ENCODE measurements at places on chromosomes 13 and 19.

- no peak for DNase-seq
Observed at GRCh38 chr19:56959205-56959604, 118.7 kb upstream of the PEG3 start.

DNA sequence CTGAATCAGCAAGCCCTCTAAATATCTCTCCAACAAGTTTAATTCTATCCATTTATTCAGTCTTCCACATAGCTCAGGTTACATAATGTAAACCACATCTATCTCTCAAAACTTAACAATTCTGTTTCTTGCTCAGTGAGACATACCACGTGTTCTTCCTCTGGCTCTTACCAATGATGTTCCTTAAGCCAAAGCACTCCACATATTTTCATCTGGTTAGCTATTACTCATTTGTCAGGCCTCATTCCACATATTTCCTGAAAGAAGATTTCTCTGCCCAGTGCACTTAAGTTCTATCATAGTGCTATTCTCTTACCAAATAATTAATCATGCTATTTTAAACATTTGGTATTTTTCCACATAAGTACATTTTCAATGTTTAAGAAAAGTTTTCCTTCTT is 403.3 kb upstream of the ATXN8OS start:
- no peak for DNase-seq

- DNase-seq, result no peak
Observed at GRCh38 chr13:111880185-111880584, 186.8 kb upstream of the SOX1 start.

DNA sequence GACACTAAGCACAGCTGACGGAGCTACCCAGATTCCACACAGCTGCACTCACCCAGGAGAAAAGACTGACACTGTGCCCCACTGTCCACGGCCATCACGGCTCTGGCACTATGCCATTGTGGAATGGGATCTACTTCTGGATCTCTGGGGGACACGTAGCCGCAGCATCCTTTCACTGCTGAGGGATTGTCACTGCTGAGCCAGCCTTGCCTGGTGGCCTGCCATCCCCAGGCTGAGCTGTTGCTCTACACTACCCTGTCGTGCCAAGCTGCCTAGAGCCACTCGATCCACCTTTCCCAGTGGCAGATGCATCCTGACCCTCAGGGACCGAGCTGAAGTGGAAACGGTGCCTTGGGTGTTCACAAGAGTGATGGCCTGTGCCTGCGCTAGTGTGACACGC is 5.0 kb upstream of the LILRB5 start:
- no peak for DNase-seq

- no peak for DNase-seq
Observed at GRCh38 chr13:111990362-111990761, 76.6 kb upstream of the SOX1 start.

DNA sequence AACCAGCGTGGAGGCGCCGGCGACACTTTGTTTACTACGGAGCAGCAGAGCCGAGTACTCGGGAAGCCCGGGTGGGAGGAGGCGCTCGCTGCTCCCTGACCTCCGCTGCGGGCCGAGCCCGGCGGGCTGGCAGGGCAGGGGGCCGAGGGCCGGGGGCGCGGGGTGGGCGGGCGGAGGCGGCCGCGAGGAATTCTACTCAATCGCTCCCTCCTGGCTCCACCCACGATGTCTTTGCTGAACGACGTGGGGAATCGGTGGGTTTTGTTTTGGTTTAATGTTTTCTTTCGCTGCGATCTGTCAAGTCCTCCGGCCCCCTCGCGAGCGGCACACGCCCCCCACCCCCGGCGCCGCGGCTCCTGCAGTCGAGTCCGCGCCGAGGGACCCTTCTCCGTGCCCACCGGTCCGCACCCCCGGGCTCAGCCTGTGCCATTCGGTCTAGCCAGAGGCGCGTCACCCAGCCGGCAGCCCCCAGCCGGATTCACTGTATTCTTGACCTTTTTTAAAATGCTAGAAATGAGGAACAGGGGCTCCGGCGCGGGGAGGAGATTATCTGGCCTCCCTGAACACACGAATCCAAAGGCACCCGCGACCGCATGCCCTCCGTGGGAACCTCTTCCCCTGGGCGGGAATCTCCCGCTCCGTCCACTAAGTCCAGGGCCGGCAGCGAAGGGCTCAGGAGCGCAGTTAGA is 636 bp upstream of the FOXO1 start:
- DNase-seq, result no peak

GRCh38 chr19:11165486-11166030 is 10.0 kb upstream of the SPC24 start:
- DNase-seq, result no peak

DNA sequence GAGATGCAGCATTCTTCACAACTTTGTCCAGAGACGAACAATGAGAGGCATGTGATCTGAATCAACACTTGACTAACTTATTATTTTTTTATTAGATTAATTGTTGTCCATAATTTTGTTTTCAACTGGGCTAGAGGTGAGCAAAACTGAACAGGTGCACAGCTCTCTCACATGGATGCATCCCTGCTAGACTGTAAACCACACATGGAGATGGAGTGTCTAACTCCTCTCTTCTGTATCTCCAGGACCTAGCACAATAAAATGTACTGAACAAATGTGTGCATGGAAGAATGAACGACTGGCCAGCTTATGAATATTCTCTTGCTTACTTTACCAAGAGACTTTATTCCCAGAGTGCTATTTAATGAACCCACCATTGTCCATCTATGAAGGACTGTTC is 627.7 kb downstream of the LIG4 start:
- no peak for DNase-seq

DNA sequence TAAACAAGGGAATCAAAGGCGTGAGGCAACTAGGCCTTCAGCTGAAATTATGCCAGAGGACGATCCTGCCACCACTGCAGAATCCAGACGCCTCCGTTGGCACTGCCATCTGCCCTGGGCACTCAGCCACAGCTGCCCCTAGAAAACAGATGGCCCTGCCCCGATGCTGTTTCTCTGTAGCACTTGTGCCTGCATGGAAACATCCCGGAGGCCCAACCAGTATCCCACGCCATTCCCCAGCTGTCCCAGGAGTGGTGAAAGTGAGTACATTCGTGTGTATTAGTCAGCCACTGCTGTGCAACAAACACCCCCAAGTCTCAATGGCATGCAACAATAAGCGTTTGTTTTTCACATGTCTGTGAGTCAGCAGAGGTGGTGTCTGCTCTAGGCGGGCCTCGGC is 8.9 kb upstream of the CRTC1 start:
- DNase-seq, result no peak

DNA sequence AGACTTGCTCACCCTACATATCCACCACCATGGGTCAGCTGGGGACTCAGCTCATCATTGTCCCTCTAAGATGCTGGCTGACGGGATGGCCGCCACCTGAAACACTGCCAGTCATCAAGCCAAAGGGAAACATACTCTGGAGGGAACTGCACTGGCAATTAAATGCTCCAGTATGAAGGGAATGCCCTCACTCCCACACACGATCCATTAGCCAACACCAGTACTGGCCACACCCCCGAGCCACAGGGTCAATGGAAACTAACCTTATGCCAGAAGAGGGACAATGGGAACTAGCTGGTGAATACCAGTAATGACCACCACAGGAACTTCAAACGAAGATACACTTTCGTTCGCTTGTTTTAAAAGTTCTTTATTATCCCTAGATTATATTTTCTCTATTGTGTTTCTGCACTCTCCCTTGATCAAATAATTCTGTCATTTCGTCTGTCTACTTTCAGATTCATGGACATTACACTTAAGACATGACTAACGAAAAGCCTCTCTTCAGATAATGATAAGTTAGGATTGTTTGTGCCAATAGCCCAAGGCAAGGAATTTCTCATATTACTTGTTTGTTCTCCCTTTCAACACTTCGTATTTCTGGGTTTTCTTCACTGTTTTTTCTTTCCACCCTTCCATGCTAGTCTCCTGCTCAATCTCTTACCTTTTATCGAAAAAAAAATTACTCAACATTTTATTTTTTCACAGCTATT is 1.7 kb upstream of the ZNF507 start:
- DNase-seq, result no peak

DNA sequence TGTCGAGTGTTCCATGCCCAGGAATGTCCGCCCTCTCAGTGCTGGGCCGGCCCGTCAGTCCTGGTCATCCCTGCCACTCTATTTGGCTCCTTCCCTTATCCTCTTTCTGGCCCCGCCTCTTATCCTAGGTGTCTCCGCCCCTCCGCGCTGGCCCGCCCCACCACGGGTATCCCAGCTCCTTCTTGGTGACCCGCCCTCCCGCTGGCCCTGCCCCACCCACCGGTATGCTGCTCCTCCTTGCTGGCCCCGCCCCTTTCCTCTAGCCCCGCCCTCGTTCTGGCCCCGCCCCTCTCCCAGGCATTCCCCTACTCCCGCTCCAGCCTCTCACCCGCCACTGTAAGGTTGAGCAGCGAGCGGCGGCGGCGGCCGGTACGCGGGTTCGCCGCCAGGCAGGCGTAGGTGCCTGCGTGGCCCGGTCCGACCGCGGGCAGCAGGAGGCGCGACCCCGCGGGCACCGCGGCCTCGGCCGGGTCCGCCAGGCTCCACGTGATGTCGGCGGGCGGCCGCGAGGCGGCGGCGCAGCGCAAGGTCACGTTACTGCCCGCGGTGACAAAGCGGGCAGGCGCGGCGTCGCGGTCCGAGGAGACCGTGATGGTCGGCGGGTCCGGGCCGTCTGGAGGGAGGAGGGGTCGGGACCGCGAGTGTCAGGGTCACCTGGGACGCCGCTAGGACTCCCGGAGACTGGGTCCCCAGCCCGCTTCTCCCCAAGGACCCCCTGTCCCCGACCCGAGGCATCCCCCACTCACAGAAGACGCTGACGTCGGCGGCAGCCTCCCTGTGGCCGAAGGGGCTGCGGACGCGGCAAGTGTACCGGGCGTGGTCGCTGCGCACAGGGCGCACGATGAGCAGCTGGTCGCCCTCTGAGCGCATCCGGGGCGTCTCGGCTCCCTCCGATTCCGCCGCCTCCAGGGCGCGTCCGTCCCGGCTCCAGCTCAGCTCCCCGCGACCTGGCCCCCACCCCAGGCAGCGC is 2.0 kb downstream of the VSIG10L start:
- peak; percentile 92 for DNase-seq

Measured in activated CD4-positive, alpha-beta T cell treated with anti-CD3 and anti-CD28 coated beads, Interleukin-2, amount 10 ng/mL, durations not matched to agents 7 days and 5 days (primary cell).